ENCODE measurements at places on chromosomes 7 and 10. TPM values are rescaled to one million over a fixed set of nuclear protein-coding genes. Genes with fewer than 3 reads are reported as not detected.
A peak's percentile ranks its signal among the peaks of the same experiment; 100 is the strongest.

DNA sequence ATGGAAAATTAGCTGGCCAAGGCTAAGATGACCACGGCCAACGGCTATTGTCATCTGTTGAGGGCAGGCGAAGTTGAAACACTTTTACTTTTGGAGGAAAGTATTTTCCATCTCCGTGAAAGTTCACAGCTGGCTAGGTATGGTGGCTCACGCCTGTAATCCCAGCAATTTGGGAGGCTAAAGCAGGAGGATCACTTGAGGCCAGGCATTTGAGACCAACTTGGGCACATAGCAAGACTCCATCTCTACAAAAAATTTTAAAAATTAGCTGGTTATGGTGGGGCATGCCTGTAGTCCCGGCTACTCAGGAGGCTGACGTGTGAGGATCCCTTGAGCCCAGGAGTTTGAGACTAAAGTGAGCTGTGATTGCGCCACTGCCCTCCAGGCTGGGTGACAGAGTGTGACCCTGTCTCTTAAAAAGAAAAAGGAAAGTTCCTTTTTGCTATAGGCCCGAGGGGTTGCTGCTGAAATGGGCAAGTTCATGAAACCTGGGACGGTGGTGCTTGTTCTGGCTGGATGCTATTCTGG, 85.5 kb upstream of the MKLN1 start:
- DNase-seq, result no peak
- H3K27ac ChIP-seq, result no peak overlapping the region
- H3K27me3 ChIP-seq, result peaks cover 20% of the 10 kb centered on the region
- H3K4me1 ChIP-seq, result peaks cover 13% of the 10 kb centered on the region
- no peaks in the 10 kb centered on the region for H3K36me3 ChIP-seq

DNA sequence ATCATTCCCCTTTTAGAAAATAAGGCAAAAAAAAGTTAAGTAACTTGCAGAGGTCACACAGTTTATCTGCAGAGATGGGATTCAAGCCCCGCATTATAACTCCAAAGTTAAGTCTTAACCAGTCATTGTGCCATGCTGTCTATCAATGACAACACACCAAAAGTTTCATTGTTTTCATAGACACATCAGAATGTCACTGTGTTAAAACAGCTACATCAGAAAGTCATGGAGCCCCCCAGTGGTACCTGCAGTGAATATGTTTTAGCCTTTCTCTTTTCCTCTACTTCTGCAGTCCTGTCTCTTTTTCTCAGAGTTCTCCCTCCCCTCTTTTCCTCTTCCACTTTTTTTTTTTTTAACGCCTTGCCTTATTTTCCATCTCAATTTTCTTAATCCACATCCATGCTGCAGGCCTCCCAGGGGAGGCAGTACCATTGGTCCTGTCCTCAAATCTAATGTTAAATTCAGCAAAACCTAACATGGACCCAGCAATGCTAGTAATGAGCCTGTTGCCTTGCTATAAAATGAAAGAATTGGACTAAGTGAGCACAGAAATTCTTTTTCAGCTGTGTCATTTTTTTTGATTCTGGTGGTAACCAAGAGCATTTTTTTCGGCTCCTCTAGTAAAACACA, 3.8 kb upstream of the NRCAM start:
- H3K4me1 ChIP-seq, result no peaks in the 10 kb centered on the region
- peak; percentile 38 for DNase-seq
- H3K27ac ChIP-seq, result no peak overlapping the region
- peaks cover 4% of the 10 kb centered on the region for H3K27me3 ChIP-seq

Gene EN2
- total RNA-seq, result not detected

DNA sequence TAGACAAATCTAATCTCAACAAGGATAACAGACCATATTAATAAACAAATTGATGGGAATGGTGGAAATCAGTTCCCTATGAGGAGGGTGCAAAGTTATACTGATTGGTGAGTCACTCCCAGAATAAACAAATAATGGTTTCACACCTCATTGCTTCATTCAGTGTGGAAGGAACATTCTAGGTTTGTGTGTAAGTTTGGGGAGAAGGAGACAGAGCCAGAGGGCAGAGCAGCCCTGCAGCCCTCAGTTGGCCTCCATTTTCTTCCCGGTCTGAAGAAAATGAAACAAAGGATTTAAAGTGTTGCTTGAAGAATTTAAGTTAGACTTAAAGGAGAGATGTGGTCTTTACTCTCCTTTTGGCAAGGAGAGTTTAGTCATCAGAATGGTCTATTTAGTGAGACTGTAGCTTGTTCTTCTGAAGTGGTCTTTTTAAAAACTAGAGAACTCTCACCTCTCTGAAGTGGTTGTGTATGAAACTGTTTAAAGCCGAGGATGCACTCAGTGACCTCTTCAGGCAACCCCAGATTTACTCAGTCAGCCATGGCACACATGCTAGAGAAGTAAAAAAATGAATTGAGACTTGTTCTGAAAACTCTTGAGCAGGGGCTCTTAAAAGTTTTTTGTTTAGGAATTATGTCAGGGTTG, 27.2 kb downstream of the IKZF1 start:
- H3K4me3 ChIP-seq, result no peak overlapping the region
- no peak for DNase-seq
- H3K27me3 ChIP-seq, result peaks cover 5% of the 10 kb centered on the region
- no peaks in the 10 kb centered on the region for H3K36me3 ChIP-seq

Gene CEP55
- total RNA-seq, result 17.1 TPM

- H3K27me3 ChIP-seq, result no peaks in the 10 kb centered on the region
- no peak overlapping the region for H3K27ac ChIP-seq
- H3K4me1 ChIP-seq, result no peaks in the 10 kb centered on the region
- DNase-seq, result no peak
- no peaks in the 10 kb centered on the region for H3K36me3 ChIP-seq
- H3K4me3 ChIP-seq, result no peak overlapping the region
These were observed 181.6 kb downstream of the NXPH1 start for GRCh38 chr7:8615019-8615418.

DNA sequence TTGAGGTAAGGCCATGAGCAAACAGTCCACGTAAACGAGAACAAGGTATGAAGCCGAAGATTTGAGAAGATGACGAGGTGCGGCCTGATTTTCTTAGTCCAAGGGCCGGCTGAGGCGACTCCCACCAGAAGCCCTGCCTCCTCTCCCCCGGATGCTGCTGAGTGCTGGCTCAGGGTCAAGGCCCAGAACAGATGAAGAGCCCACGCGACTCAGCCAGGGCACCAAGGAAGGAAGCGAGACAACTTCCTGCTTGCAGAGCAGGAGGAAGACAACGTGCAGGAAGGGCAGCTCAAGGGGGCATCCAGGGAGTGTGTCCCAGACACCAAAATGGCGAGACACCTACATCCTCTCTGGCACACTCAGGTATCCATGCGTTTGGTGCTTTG, 99.5 kb downstream of the CYTH3 start:
- H3K4me1 ChIP-seq, result peaks cover 7% of the 10 kb centered on the region
- H3K4me3 ChIP-seq, result no peak overlapping the region
- H3K27me3 ChIP-seq, result no peaks in the 10 kb centered on the region
- no peak for DNase-seq
- H3K36me3 ChIP-seq, result no peaks in the 10 kb centered on the region

- DNase-seq, result no peak
- H3K4me3 ChIP-seq, result no peak within 1 kb of the TSS
- no peaks in the 10 kb centered on the region for H3K36me3 ChIP-seq
- peaks cover 1% of the 10 kb centered on the region for H3K27me3 ChIP-seq
- H3K4me1 ChIP-seq, result no peaks in the 10 kb centered on the region
- no peak within 1 kb of the TSS for H3K27ac ChIP-seq
These were observed at the start of gene SCIN for GRCh38 chr7:12570534-12571461. SCIN (plus strand) TSS chr7:12570720; CDS start chr7:12570787, 67 bp downstream.

DNA sequence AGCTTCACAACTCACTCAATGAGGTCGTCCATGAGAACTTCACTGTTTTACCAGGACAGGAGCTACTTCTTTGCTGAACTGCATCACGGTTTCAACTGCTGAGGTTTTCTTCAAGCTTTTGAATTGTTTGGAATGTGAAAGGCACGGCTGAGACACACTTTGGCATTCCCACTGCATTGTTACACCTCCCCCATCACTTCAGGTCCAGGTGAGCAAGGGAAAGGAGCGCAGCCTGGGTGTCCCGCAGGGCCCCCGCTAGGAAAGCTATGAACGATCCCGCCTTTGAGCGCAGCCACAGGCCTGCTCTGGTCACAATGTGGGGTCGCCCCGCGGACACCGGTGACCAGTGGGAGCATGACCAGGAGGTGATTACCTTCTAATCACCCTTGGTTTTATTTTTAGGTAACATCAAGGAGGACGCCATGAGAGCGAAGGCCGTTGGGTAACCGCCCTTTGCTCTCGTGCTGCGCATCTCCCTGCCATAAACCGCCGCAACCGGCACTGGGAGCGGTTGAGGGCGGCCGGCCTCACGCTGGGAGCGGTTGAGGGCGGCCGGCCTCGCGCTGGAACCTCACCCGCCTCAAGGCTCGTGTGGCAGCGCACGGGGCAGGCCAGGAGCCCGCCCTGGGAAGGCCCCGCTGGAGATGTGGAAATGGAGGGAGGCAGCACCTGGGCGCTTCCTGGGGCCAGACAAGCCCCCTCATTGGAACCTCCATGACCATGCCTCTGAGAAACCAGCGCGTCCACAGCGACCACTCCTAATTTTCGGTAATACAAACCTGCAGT, 50.9 kb upstream of the SGMS1 start:
- no peak for DNase-seq
- H3K4me1 ChIP-seq, result no peaks in the 10 kb centered on the region
- H3K27me3 ChIP-seq, result no peaks in the 10 kb centered on the region
- no peaks in the 10 kb centered on the region for H3K36me3 ChIP-seq

- H3K4me3 ChIP-seq, result no peak overlapping the region
- no peaks in the 10 kb centered on the region for H3K36me3 ChIP-seq
- H3K4me1 ChIP-seq, result peaks cover 47% of the 10 kb centered on the region
- H3K27ac ChIP-seq, result no peak overlapping the region
- no peak for DNase-seq
- no peaks in the 10 kb centered on the region for H3K27me3 ChIP-seq
These were observed 64.3 kb downstream of the STEAP1B start for GRCh38 chr7:22435720-22436119.

GRCh38 chr10:77236700-77237099, 400.9 kb downstream of the KCNMA1 start:
- H3K4me3 ChIP-seq, result no peak overlapping the region
- no peak overlapping the region for H3K27ac ChIP-seq
- H3K27me3 ChIP-seq, result no peaks in the 10 kb centered on the region
- no peaks in the 10 kb centered on the region for H3K36me3 ChIP-seq
- H3K4me1 ChIP-seq, result no peaks in the 10 kb centered on the region

GRCh38 chr10:76309741-76310587, 878.5 kb downstream of the LRMDA start:
- H3K27ac ChIP-seq, result no peak overlapping the region
- no peaks in the 10 kb centered on the region for H3K27me3 ChIP-seq
- no peaks in the 10 kb centered on the region for H3K4me1 ChIP-seq
- no peak overlapping the region for H3K4me3 ChIP-seq

DNA sequence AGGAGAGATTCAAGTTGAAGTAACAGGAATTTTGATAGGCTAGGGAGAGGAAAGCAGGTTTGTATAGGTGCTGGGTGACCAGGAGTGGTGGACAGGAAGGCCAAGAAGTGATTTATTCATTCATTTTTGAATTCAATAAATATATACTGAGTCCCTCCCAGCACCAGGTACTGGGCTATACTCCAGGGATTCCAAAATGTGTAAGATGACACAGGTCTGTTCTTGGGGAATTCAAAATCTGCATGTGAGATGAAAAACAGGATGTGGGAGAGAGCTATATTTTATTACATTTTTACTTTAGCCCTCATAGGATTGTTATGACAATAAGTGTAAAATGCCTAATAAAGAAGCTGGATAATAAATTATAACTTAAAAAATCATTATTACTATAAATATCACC, 134.9 kb downstream of the ANK3 start:
- H3K4me3 ChIP-seq, result no peak overlapping the region
- no peaks in the 10 kb centered on the region for H3K4me1 ChIP-seq
- H3K36me3 ChIP-seq, result no peaks in the 10 kb centered on the region
- no peak for DNase-seq
- no peaks in the 10 kb centered on the region for H3K27me3 ChIP-seq

DNA sequence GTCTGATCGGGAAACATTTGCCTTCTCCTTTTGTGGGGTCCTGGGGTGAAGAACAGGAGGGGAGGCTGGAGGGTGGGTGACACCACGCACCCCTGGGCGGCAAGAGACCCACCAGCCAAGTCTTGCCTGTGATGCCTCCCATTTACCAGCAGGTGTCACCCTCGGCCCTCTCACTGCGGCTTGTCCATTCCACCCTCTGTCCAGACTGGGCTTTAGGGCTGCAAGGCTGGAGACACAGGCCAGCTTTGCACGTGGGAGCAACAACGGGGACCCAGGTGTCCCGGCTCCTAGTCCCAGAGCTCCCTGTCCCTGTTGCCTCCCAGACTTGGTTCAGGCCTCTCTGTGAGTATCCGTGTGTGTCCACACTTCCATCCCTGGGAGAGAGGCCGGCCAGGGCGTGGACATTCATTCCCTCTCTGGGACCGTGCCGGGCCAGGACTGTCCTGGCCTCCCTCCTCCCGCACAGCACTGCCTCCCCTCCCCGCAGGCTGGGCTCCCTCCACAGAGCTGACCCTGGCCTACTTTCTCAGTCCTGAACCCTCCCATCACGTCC, 36.2 kb upstream of the GTF2IRD1 start:
- peak; percentile 56 for DNase-seq
- no peak overlapping the region for H3K4me3 ChIP-seq

Gene FAM13C
- not detected for total RNA-seq

DNA sequence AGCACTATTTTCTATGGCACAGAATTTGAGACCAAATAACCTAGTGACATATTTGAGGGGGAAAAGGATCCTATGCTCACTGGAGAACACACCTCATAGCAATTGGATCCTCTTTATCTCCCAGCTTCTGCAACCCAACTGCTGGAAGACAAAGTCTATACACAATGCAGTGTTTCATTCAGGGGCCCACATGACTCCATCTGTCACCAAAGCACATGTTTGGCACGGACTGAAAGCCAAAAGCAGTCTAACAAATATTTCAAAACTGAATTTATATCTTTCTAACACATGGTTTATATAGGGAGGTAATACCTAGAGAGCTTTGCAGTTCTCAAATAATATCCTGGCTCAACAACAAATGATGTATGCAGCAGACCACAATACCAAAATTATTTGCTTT, 39.2 kb downstream of the ADAM12 start:
- peaks cover 10% of the 10 kb centered on the region for H3K27me3 ChIP-seq
- DNase-seq, result no peak
- no peaks in the 10 kb centered on the region for H3K4me1 ChIP-seq
- H3K36me3 ChIP-seq, result no peaks in the 10 kb centered on the region
- no peak overlapping the region for H3K4me3 ChIP-seq
